ENCODE measurements at places on chromosomes 13 and 19.

DNA sequence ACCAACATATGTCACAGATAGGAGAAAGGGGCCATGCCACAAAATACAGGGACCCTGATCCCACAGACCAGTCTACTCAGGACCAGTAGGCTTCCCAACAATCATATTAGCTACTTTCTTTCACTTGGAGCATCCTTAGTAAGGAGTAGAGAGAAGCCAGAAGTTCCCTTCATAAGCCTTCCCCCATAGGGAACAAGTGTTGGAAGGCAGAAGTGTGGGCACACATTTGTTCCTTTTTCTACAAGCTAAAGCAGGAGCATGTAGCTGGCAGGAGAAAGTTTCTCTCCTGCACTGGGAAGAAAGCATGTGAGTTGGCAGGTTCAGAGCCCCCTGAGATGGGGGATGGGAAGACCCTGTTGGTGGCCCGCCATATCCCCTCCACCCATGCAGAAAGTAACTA is 165.4 kb downstream of the KCTD12 start:
- no peak for DNase-seq

GRCh38 chr19:30371960-30372824 is at the start of gene ZNF536:
TSS of gene ZNF536 (plus strand) at chr19:30372384. CDS start at chr19:30443563, 71,179 bp downstream.
- no peak for DNase-seq

DNA sequence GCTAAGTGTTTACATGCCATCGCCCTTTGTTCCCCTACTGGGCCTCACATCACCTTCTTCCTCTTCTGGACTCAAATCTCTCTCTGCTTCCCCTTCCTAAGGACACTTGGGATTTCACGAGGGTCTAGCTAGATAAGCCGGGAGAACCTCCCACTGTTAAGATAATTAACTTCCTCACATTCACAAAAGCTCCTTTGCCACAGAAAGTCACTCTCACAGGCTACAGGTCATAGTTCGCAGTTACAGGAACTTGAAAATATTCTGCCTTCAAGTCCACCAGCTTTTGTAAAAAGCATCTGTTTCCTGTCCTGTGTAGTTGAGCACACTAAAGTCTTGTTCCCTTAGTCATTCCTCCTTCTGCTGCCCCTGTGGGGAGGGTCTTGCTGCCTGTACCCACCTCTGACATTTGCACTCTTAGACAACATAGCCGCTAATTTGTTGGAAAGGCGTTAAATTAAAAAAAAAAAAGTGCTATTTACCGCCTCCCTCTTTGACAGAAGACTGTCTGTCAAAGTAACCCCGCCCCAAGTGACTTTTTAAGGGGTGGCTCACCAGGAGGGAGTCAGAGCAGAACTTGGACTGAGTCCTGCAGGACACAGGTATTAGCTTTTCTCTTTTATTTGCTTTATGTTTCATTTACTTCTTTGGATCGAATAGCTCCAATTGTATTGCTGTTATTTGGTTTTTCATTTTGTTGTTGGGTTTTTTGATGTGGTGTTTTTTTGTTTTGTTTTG is 26.8 kb upstream of the CEACAM21 start:
- DNase-seq = peak; percentile 80

DNA sequence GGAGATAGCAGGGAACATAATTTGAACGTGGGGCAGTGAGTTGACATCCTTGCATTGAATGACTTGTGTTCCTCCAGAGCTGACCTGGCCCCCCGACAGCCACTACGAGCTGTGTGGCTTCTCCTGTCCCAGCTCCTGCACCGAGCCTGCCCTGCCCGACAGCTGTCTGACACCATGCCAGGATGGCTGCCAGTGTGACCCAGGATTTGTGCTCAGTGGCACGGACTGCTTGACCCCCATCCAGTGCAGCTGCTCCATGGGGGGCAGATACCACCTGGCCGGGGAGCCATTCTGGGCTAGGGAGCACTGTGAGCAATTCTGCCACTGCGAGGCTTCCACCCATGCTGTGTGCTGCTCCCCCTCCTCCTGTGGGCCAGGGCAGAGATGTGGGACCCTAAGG is 29.2 kb upstream of the FXYD3 start:
- no peak for DNase-seq

DNA sequence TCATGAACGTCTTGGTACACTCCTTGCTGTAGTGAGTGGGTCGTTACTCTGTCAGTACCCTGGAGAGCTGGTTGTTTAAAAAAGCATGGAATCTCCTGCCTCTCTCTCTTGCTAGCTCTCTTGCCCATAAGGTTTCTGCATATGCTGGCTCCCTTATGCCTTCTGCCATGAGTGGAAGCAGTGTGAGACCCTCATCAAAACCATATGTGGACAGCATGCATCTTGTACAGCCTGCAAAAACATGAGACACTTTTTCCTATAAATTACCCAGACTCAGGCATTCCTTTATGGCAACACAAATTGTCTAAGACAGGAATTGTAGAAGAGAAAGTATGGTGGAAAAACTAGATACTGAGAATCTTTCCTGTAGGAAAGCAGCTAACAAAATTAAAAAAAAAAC is 516.3 kb downstream of the SLITRK6 start:
- no peak for DNase-seq

GRCh38 chr13:37878496-37878895 is 8.9 kb upstream of the TRPC4 start:
- no peak for DNase-seq

GRCh38 chr19:35030257-35031071 is at the start of gene SCN1B:
TSS of gene SCN1B (plus strand) at chr19:35030470. CDS start at chr19:35030821, 351 bp downstream.
- peak; percentile 77 for DNase-seq

DNA sequence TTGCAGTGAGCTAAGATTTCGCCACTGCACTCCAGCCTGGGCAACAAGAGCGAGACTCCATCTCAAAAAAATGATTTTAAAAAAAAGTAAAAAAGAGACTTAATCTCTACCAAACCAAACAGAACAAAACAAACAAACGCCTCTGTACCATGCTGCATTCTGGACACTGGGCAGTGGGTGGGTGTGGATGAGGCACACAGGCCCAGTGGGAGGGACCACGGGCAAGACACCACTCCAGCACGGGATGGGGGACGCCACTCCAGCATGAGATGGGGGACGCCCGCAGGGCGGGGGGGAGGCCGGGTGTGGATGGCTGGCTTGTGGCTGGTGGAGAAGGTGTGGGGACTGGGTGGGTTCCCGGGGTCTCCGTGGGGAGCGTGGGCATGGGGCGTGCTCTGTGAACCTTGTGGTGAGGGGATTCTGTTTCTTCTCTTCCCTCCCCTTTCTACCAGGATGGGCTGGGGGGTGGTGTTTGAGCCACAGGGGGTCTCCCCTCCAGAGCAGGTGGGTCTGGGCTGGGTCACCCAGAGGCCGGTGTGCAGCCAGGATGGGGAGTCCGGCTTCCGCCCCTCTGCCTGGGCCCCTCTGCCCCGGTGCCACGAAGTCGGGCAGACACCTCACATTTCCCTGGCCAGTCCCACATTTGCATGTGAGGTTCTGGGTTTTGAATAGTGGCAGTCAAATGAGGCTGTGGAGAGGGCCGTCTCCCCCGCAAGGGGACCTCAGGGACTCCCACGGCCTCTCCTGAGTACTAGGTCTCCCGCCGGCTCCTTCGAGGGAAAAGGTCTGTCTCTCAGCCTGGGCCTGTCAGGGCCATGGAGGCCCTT is 23.9 kb upstream of the MATK start:
- DNase-seq = no peak

DNA sequence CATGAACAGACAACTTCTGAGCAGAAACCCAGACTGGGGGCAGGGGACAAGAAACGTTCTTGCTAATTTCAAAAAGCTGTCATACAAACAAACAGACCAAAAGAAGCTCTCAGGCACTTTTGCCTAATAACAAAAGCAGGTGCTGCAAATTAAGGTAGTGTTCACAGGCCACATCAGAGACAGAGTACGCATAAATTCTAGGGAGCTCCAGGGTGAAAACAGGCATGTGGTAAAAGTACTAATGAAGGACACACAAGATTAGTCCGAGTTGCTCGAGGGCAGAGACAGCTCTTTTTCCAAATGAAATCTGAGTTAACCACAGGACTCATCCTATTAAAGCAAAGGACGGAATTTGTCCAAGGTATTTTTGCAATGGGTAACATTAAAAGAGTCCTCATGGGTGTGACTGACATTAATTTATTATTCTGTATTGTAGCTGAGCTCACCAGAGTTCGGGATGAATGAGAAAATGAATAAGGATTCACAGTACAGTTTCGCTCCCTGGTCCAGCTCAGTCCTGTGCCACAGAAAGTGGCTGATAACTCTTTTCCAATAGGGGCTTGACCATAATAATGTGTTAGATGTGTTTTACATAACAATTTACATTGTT is 197.3 kb downstream of the LHFPL6 start:
- no peak for DNase-seq

DNA sequence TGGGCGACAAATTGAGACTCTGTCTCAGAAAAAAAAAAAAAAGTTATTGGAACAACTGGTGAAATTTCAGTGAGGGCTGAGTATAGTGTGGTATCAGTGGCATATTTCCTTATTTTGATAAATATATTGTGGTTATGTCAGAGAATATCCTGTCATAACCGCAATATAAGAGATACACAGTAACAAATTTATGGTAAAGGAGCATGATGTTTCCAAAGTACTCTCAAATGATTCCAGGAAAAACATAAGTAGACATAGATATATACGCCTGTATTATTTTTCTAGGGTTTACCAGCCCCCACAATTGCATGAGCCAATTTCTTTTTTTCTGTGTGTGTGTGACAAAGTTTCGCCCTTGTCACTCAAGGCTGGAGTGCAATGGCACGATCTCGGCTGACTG is 5.7 kb upstream of the C5AR1 start:
- peak; percentile 83 for DNase-seq

DNA sequence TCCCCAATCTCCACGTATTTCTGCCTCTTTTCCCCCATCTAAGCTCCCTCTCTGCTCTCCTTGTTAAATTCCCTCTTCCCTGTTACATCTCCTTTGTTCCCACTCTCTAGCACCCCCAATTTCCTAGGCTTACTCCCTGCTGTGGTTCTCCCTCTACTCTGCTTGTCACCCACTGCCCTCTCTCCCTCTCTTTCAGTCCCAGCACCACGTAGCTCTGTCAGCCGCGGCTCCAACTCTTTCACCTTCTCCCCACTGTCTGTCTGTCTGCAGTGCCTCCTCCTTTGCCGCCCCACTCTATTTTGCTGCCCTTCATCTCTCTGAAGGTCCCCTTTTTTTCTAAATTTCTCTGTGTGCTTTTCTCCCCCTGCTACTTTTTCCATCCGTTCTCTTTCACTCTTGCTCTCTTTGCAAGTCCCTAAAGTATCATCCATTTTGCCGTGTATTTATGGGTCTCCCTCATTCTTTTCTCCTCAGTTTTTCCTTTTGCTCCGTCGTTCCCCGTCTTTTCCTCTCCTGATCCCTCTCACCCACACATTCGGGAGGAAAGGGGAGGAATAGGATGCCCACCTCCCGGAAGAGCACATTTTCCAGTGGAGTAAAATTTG is 937 bp downstream of the ZNF841 start:
- peak; percentile 10 for DNase-seq

DNA sequence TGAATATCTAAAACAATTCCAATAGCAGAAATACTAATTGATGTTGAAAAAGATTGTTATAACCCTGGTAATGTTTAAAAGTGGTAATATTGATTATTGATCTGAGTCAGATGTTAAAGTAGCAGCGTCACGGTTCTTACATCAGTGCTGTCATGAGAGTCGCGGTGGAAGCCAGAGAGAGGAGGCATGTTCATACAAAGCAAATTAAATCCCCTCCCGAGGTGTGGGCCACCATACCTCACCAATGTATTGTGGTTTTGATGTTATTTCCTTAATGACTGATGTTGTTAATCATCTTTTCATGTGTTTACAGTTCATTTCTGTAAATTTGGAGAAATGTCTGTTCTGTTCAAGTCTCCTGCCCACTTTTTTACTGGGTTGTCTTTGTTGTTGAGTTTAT is 11.2 kb downstream of the ZNF317 start:
- DNase-seq = no peak

DNA sequence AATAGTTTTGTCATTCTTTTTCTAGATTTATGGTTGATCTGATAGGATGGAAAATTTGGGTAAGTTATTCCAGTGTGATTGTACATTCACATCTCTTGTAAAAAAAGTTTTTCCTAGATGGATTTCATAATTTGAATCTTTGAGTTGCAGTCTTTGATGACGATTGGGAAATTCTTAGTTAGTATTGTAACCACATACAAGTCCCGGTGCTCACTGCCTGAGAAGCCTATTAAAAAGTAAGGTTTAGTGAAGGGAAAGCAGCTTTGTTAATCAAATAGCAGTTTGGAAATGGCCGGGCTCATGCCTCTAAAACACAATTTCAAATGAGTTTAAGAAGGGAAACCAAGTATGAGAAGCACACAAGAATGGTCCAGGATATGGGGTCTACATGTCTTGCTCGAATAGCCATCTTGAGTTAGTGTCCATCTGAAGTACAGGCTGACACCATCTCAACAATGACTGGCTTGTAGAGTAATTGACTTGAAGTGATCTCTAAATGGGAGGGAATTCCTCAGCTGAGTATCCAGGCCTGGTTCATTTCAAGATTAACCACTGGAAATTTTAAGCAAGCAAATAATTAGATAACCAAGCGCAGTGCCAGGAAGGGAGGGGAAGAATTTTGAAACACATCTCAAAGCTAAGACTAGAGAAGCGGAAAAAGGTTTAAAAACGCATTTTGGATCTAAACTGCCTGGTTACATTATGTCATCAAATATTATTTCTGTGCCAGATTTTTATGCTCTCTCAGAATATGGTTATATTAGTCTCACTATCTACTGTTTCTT is 1145.6 kb upstream of the MIR17HG start:
- no peak for DNase-seq

DNA sequence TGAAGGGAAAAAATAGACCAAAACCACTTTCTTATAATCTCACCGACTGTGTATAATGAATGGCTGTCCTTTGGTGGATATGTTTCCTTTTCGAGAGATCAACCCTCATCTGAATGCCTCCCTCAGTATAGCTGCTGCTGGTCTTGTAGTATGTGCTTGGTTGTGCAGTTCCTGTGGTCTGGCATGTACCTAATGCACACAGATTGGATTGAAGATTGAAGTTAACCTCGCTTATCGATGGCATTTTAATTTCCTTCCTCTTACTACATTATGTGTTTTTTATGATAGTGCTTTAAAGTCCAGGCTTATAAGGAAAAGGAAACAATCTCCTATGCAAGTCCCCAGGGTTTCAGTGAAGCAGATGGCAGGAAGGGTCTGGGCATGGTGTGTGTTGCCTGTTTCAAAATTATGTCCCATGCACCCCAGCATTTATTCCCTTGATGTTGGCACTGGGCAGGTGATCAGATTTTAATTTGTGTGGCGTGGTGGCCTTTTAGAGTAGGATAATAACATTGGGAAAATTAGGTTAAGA is 334.1 kb downstream of the SHISA2 start:
- peak; percentile 6 for DNase-seq

DNA sequence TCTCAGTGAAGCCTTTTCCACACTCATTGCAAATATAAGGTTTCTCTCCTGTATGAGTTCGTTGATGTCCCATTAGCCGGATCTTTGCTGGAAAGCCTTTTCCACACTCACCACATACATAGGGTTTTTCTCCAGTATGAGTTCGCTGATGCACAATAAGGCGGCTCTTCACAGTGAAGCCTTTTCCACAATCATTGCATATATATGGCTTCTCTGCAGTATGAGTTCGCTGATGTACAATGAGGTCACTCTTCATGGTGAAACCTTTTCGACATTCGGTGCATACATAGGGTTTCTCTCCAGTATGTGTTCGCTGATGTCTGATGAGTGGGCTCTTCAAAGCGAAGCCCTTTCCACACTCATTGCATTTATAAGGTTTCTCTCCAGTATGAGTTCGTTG is 6.8 kb upstream of the ZNF350 start:
- no peak for DNase-seq

Data from hematopoietic multipotent progenitor cell treated with erythropoietin and hydrocortisone succinate and interleukin-3 and kit ligand, for 6 days (in vitro differentiated cells).